ENCODE measurements at places on chromosomes 3 and 15. TPM values are rescaled to one million over a fixed set of nuclear protein-coding genes. Genes with fewer than 3 reads are reported as not detected.

GRCh38 chr15:76903251-76903681 lies 1.9 kb downstream of the SCAPER start:
- peak; percentile 33 for DNase-seq

GRCh38 chr3:59791774-59792308 lies 742.0 kb upstream of the CFAP20DC start:
- no peak for DNase-seq

- DNase-seq = no peak
Measured at GRCh38 chr15:26358708-26359107, 414.2 kb downstream of the GABRB3 start.

IQCF6 gene
- total RNA-seq = not detected

HHLA2 gene
- total RNA-seq = not detected

ZNF385D gene
- total RNA-seq = 13.0 TPM

Measured in Panc1 (cell line).